KBM-7 (cell line): ENCODE measurements at places on chromosomes 6 and 20.
A peak's percentile ranks its signal among the peaks of the same experiment; 100 is the strongest.

- DNase-seq, result no peak
Observed at GRCh38 chr6:169085466-169085865, 168.2 kb downstream of the THBS2 start.

GRCh38 chr6:82567621-82568020, 204.0 kb downstream of the TPBG start:
- DNase-seq, result no peak

- no peak for DNase-seq
Observed at GRCh38 chr20:19314621-19315020, 102.2 kb downstream of the SLC24A3 start.

- no peak for DNase-seq
Observed at GRCh38 chr6:13581700-13582229, 7.4 kb downstream of the SIRT5 start.

DNA sequence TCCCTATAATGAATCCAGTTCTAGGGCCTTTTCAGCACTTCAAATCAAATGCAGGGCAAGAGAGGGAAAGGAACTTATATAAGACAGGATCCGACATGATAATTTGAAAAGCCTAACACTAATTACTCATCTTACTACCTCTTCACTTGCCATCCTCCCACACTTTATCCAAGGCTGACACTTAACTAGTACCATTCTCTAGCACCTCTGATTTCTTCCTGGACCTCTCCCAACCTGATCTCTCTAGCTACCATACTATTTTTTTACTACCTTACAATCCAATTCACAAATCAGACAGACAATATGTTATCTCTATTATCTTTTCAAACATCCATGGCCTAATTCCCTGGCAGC, 50.4 kb downstream of the BTBD9 start:
- no peak for DNase-seq

DNA sequence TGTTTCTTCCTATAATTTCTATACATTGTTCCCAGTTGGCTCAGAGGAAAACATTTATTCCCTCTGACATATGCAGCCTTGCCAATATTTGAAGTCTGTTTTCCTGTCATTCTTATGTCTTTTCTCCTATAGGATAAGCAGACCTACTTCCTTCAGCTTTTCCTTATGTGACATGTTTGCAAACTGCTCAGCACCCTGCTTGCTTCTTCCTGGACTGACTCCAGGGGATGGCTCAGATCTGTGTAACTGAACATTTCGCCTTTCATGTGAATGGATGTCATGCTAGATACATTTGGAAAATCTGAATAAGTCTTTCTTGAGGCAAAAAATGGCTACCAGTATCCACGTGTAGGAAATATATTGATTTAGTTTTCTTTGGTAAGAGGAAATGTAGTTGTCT, 113.2 kb downstream of the CARMIL1 start:
- DNase-seq, result no peak

- DNase-seq, result no peak
Observed at GRCh38 chr6:40563111-40563510, 24.1 kb downstream of the LRFN2 start.

GRCh38 chr6:26304797-26305640, 60.0 kb upstream of the BTN3A2 start:
- DNase-seq, result peak; percentile 69

GRCh38 chr20:48107560-48107959, 322.3 kb upstream of the SULF2 start:
- DNase-seq, result no peak

GRCh38 chr6:135722679-135723078, 128.8 kb upstream of the PDE7B start:
- DNase-seq, result no peak

DNA sequence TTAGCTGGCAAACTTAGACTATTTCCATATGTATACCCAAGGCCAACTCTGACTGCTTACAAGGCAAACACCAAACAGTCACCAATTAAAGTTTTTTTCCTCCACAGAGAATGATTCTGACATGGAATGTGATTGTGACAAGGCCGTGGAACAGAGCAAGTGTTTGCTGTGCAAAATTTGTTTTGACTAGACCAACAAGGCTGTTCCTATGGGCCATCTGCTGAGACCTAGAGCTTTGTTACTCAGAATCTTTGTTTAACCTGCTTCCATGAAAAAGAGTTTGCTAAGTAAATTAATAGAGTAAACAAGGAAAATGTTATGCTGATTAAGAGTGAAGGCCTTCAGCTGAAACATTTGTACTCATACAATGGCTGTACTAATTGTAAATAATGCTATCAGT, 51.6 kb upstream of the IMPG1 start:
- DNase-seq, result no peak

DNA sequence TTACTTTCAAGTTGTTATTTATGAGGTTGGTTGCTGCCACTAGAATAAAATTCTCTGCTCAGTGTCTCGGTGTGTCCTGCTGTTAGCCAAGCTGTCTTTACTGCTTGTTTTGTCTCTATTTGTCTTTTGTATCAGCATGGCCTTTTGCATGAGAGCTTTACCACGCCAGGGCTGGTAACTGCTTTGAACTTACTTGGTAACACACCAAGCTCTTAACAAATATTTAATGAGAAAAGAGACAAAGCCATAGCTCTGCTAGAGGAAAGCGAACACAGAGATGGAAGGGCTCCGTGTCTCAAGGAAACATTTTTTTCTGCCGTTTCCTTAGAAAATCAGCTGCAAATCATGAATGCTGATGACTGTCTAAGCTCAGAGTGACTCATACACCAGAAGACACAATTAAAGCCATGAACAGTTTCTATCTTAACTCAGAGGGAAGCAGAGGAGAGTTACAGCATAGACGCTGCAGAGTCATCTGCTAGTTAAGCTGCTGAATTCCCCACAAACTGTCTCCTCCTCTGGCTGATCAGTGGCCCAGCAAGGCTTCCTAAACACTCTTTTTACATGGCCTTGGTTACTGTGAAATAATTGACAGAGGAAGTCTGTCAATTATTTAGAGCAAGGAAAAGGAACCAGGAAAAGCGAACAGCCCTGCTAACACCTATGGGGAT, 44.8 kb downstream of the AGPAT4 start:
- DNase-seq, result no peak

DNA sequence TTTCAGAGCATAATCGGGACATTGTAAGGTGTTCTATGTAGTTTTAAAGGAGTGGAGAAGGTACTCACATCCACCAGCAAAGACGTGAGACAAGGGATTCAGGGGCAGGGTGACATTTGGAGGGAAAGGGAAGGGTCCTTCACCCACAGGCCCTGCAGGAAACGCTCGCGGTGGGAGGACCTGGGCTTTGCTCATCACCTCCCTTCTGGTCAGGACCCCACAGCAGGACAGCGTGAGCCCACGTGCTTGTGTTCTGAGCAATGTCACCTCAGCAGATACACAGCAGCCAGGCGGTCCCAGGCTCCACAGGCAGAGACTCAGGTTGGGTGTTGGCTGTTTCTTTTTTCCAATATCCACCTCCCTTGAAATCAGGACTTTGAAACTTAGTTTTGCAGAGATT, 27.5 kb downstream of the DLL1 start:
- DNase-seq, result no peak

DNA sequence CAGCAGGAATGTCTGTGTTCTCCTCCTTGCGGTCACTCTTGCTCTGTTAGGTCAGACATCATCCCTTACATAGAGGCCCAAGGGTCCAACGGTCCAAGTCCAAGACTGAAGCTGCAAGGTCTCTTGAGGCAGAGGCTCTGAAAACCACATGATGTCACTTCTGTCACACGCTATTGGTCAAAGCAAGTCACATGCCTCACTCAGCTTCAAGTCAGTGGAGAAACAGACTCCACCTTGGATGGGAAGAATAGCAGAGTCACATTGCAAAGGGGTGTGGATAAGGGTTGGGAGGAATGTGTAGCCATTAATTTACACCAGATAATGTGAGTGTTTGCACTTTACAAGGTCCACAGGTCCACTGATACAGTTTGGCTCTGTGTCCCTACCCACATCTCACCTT, 17.5 kb downstream of the SLC52A3 start:
- no peak for DNase-seq

GRCh38 chr6:112117554-112117953, 30.2 kb downstream of the FAM229B start:
- DNase-seq, result peak; percentile 12
